ENCODE measurements at places on chromosomes 6 and 20. TPM values are rescaled to one million over a fixed set of nuclear protein-coding genes. Genes with fewer than 3 reads are reported as not detected.

Gene MCM9
- total RNA-seq: 25.5 TPM

Gene HLA-DQA2
- 1.1 TPM for total RNA-seq

Gene TBC1D22B
- total RNA-seq: 5.9 TPM

Gene IL17F
- not detected for total RNA-seq

Gene ERVFRD-1
- not detected for total RNA-seq

GRCh38 chr6:139361211-139361610 is 13.2 kb downstream of the CITED2 start:
- H3K4me3 ChIP-seq: no peak overlapping the region
- no peak for DNase-seq
- no peaks in the 10 kb centered on the region for H3K36me3 ChIP-seq
- H3K27me3 ChIP-seq: no peaks in the 10 kb centered on the region
- H3K4me1 ChIP-seq: no peaks in the 10 kb centered on the region

DNA sequence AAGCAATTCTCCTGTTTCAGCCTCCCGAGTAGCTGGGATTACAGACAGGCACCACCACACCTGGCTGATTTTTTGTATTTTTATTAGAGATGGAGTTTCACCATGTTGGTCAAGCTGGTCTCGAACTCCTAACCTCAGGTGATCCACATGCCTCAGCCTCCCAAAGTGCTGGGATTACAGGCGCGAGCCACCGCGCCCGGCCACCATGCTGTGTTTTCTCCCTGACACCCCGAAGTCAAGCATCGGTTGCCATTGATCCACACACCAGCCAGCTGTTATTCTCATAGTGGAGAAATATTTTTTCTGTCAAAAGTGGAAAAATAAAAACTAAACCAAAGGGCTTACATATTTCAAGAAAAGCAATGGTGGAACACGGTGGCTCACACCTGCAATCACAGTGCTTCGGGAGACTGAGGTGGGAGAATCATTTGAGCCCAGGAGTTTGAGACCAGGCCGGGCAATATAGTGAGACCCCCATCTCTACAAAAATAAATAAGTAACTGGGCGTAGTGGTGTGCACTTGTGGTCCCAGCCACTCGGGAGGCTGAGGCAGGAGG is 157.4 kb downstream of the ZMYND8 start:
- no peaks in the 10 kb centered on the region for H3K27me3 ChIP-seq
- H3K4me1 ChIP-seq: peaks cover 5% of the 10 kb centered on the region
- DNase-seq: no peak
- no peak overlapping the region for H3K27ac ChIP-seq
- H3K4me3 ChIP-seq: no peak overlapping the region
- H3K36me3 ChIP-seq: no peaks in the 10 kb centered on the region

GRCh38 chr6:10390495-10391298 is 24.2 kb downstream of the TFAP2A start:
- H3K4me1 ChIP-seq: peaks cover 4% of the 10 kb centered on the region
- no peak for DNase-seq
- no peak overlapping the region for H3K27ac ChIP-seq
- H3K4me3 ChIP-seq: no peak overlapping the region

DNA sequence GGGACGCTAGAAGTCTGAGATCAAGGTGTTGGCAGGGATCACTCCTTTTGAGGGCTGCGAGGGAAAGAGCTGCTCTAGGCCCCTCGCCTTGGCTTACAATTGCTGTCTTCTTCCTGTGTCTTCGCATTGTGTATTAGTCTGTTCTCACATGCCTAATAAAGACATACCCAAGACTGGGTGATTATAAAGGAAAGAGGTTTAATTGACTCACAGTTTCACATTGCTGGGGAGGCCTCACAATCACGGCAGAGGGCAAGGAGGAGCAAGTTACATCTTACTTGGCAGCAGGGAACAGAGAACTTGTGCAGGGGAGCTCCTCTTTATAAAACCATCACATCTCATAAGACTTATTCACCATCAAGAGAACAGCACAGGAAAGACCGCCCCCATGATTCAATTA is 102.5 kb upstream of the ASF1A start:
- no peak overlapping the region for H3K27ac ChIP-seq
- peaks cover 3% of the 10 kb centered on the region for H3K36me3 ChIP-seq
- H3K27me3 ChIP-seq: no peaks in the 10 kb centered on the region
- H3K4me3 ChIP-seq: no peak overlapping the region
- peaks cover 36% of the 10 kb centered on the region for H3K4me1 ChIP-seq

- H3K4me3 ChIP-seq: no peak overlapping the region
- H3K4me1 ChIP-seq: no peaks in the 10 kb centered on the region
- H3K27me3 ChIP-seq: no peaks in the 10 kb centered on the region
- no peak for DNase-seq
- no peak overlapping the region for H3K27ac ChIP-seq
Measured at GRCh38 chr6:79212859-79213258, 21.6 kb downstream of the HMGN3 start.

DNA sequence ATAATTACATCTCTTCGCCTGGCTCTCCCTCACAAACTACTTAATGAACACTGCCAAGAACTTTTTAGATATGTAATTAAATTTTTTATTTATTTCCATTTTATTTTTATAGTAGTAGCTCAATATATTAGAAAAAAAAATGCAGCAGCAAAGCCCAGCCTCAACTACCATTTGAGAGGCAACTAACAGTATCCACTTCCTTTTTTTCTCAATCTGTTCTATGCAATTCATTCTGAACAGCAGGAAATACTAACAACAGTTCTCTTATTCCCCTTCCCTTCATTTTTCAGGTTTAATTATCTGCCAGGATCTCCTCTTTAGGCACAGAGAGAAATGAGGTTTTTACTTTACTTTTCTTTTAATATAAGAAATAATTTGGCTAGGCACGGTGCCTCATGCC is 112.7 kb downstream of the ZNF217 start:
- no peak overlapping the region for H3K27ac ChIP-seq
- H3K27me3 ChIP-seq: no peaks in the 10 kb centered on the region
- DNase-seq: no peak
- no peak overlapping the region for H3K4me3 ChIP-seq

DNA sequence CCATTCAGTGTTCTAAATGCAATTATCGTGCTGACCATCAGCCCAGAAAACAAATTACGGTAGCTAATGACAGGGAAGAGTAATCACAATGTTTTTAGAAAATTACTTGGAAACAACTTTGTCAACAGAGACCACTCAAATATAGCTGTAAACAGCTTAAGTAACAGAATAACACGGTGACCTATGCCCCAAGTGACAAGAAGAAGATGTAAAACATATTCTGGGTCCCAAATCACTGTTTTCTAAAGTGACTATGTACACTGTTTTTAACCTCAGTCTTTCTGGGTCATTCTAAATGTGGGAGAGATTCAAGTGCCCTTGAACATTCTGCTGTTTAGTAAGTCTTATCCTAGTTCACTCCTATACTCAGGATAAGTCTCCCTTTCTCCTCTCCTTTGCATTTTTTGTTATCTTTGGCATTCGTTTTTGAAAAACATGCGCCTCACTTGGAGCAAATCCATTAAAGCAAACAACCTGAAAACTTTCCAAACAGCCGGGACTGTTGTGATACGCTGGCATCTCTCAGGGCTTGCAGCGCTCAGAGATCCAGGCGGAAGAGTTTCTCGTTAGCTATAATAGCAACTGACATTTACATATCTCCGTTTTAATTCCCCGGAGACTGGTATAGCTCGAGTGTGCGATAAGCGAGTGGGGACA is 114.5 kb upstream of the SOX4 start:
- H3K36me3 ChIP-seq: no peaks in the 10 kb centered on the region
- H3K27me3 ChIP-seq: no peaks in the 10 kb centered on the region
- no peaks in the 10 kb centered on the region for H3K4me1 ChIP-seq
- H3K4me3 ChIP-seq: no peak overlapping the region
- DNase-seq: no peak

- H3K27ac ChIP-seq: no peak overlapping the region
- H3K4me1 ChIP-seq: no peaks in the 10 kb centered on the region
- H3K36me3 ChIP-seq: no peaks in the 10 kb centered on the region
- no peak for DNase-seq
- no peak overlapping the region for H3K4me3 ChIP-seq
- H3K27me3 ChIP-seq: no peaks in the 10 kb centered on the region
Measured at GRCh38 chr20:9550871-9551270, 36.5 kb downstream of the LAMP5 start.

DNA sequence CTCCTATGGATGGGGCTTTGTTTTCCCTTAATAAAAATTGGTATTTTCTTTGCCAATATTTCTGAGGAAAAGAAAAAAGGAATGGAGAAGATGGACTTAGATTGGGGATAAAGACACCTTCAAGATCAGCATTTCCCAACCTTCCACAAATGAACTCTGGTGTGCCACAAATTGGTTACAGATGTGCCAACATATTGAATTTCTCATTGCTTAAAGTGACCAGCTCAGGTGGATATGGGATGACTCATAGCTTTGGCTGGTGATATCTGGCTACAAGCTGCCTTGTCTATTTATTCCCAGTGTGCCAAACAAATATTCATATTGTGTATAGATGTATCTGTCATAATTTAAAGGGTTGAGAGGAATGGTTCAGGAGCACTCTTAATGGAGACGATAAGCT is 32.5 kb downstream of the THEMIS start:
- no peaks in the 10 kb centered on the region for H3K27me3 ChIP-seq
- H3K4me3 ChIP-seq: no peak overlapping the region
- DNase-seq: no peak
- peaks cover 18% of the 10 kb centered on the region for H3K4me1 ChIP-seq
- no peak overlapping the region for H3K27ac ChIP-seq
- H3K36me3 ChIP-seq: peaks cover 34% of the 10 kb centered on the region

GRCh38 chr6:80938131-80938530 is 814.4 kb downstream of the TENT5A start:
- no peak overlapping the region for H3K4me3 ChIP-seq
- DNase-seq: no peak
- H3K27ac ChIP-seq: no peak overlapping the region

- no peak for DNase-seq
- H3K4me3 ChIP-seq: peak overlapping the region; percentile 73
- H3K36me3 ChIP-seq: peaks cover 4% of the 10 kb centered on the region
- H3K27ac ChIP-seq: no peak overlapping the region
Measured at GRCh38 chr6:75603106-75603420, 1.4 kb downstream of the SENP6 start.

GRCh38 chr6:20791944-20792343 is 257.7 kb downstream of the CDKAL1 start:
- no peak overlapping the region for H3K27ac ChIP-seq
- H3K4me3 ChIP-seq: no peak overlapping the region
- H3K4me1 ChIP-seq: no peaks in the 10 kb centered on the region
- H3K27me3 ChIP-seq: no peaks in the 10 kb centered on the region
- H3K36me3 ChIP-seq: peaks cover 7% of the 10 kb centered on the region

DNA sequence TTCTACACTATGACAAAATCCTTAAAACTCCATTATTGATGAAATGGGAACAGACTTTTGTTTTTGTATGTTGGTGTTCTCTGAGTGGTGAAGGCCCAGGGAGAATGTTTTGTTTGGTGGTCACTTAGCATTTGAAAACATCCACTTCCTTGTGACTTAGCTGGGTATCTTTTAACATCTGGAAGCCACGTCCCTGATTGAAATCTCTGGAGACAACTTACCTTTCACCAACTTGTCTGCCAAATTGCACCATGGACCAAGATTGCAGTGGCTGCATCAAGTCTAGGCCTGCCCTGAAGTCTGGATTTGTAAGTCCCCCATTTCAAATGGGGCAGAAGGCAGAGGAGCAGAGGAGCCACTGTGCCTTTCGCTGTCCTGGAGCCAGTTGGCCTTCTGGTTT is 534 bp upstream of the EFCAB8 start:
- peaks cover 5% of the 10 kb centered on the region for H3K4me1 ChIP-seq
- no peak for DNase-seq

DNA sequence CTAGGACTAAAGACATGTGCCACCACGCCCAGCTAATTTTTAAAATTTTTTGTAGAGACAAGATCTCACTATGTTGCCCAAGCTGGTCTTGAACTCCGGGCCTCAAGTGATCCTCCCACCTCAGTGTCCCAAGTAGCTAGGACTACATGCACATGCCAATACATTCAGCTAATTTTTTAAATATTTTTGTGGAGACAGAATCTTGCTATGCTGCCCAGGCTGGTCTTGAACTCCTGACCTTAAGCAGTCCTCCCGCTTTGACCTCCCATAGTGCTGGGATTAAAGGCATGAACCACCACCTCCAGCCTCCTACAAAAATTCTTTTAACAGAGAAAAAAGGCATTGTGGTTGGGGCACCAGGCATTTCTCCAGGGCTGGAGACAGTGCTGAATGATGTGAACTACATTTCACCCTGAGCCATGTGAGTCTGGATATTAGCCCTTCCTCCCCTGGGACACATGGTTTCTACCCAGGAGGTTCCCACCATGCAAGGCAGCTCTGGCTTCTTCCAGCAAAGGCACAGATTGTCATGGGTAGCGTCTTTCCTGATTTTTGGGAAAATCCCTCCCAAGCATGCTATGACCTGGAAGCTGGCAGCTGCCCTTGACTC is 36.3 kb upstream of the CMTR1 start:
- no peak overlapping the region for H3K27ac ChIP-seq
- H3K4me1 ChIP-seq: no peaks in the 10 kb centered on the region
- DNase-seq: no peak
- peaks cover 5% of the 10 kb centered on the region for H3K36me3 ChIP-seq

DNA sequence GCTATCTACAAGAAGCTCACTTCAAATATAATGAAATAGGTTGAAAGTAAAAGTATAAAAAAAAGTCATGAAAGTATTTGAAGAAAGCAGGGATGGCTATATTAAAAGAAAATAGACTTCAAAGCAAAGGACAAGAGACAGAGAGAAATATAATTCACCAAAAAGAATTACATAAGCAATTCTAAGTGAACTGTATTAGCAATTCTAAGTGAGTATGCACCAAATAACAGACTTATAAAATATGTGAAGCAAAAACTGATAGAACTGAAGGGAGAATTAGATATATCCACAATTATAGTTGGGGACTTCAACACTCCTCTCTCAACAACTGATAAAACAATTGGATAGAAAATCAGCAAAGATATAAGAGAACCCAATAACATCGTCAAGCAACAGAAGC is 38.8 kb upstream of the ID4 start:
- peaks cover 7% of the 10 kb centered on the region for H3K27me3 ChIP-seq
- H3K4me3 ChIP-seq: no peak overlapping the region
